ENCODE measurements at places on chromosomes 7 and 10.

- DNase-seq: no peak
Observed at GRCh38 chr7:111282626-111283025, 191.7 kb downstream of the LRRN3 start.

GRCh38 chr7:25851332-25852210 lies 300.4 kb upstream of the NFE2L3 start:
- no peak for DNase-seq

DNA sequence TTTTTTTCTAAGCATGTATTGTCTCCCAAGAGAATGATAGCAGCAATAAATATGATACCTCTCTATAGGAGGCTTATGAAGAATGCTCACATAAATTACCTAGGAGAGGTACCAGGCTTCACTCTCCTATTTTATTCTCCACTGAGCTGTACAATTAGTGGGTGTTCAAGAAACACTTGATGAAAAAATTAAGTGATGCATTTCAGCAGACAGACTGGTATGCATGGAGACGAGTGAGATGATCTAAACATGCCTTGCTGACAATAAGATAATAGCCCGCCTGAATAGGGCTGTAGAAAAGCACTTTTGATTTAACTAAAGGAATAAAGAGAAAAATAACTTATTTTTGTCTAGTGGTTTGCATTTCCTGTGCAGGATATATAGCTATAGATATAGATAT lies 1449.7 kb downstream of the GATA3 start:
- no peak for DNase-seq

GRCh38 chr10:92222603-92223262 lies 68.1 kb downstream of the CPEB3 start:
- no peak for DNase-seq

DNA sequence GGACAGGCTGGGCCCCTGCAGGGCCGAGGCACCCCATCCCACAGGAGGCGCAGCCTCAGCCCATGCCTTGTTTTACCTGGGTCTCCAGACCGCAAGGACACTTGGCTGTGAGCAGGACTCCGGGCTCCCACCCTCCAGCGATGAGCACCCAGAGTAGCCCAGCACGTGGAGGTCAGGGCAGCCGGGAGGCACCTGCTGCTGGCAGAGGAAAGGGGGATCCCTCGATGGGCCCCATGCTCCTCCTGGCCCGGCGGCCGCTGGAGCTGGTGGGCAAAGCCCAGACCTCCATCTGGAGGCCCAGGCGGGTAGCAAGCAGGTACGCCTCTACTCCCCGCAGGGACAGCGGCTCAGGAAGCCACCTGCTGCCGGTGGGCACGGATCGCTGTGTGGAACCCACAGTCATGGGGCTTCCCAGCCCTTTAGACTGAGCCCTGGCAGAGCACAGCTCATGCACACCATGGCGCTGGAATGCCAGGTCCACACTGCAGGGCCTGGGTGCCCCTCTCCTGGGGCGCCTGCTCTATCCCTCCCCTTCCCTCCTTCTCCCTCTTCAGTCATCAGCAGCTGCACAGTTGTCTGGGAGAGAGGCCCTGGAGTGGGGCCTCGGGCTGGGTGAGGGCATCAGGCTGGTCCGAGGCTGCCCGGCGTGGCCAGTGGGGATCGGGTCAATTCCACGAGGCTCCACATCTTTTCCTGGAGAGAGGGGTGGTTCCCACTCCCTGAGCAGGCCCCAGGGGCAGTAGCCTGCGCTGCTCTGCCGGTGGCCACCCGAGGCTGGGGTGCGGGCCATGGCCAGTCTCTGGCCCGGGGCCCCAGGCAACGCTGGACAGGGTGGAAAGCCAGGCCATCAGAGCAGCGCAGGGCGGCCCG lies 65.7 kb downstream of the PWWP2B start:
- no peak for DNase-seq

- DNase-seq: no peak
Observed at GRCh38 chr7:6162650-6163366, 109.6 kb downstream of the CYTH3 start.

DNA sequence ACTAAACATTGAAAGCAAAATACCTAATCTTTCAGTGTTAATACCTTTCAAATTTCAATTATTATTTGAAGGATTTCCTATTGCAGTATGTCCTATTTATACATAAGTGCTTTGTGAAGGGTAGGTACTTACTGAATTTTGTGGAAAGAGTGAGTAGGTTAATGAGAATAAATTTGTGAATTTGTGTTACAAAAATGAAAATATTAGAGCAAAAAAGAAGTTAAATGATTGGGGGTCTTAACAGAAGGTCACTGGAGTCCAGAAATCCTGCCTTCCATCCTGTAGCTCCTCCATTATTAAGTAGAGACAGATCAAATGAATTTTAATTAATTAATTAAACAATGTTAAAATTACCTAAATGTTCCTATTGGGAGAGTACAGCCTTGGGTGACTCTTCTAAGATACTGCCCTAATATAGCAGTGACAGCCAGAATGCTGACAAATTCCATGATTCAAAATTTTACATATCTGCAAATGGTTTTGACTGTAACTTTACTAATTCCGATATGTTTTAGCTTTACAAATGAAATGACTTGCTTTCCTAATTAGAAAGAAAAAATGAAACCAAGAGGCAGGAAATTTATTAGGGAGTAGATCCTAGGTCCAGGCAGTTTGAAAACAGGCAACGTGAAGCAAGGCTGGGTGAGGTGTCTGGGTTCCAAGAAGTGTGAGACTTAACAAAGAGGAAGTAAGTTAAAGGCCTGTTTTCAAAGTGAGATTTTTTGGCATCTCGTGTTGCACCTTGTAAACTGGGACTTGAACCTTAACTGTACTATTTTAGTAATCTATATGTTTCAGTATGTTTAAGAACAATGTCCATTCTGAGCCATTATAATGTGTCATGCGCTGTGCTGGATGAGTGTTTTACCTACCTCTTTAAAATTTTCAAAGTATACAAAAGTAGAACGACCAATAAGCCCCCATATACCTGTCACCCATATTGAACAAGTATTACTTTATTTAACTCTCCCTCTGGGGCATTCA lies 1.5 kb downstream of the PIK3CG start:
- DNase-seq: no peak

- DNase-seq: no peak
Observed at GRCh38 chr10:283916-284356, 148.7 kb downstream of the ZMYND11 start.

GRCh38 chr7:128918016-128918665 lies 7.6 kb upstream of the KCP start:
- DNase-seq: no peak

- DNase-seq: no peak
Observed at GRCh38 chr10:78664929-78665553, 403.7 kb upstream of the ZMIZ1 start.

GRCh38 chr7:10121631-10122030 lies 852.0 kb upstream of the PHF14 start:
- DNase-seq: no peak

- no peak for DNase-seq
Observed at GRCh38 chr10:1211844-1212570, 155.8 kb downstream of the WDR37 start.

DNA sequence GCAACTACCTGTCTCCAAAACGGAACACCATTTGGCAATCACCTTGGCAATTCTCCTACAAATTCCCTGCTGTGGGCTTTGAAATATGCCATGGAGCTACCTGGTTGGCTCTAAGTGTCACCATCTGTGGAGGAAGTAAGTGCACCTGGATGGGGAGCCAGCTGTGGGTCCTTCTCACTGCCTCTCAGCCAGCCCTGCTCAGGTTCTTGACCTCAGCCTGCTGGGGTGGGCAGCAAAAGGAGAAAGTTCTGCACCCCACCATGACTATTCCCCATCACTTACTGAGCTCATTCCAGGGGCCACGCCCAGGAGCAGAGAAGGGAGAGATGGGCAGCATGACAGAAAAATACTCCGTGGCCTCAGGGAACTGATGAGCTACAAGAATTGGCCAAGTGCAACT lies 158.7 kb downstream of the TNS3 start:
- no peak for DNase-seq

DNA sequence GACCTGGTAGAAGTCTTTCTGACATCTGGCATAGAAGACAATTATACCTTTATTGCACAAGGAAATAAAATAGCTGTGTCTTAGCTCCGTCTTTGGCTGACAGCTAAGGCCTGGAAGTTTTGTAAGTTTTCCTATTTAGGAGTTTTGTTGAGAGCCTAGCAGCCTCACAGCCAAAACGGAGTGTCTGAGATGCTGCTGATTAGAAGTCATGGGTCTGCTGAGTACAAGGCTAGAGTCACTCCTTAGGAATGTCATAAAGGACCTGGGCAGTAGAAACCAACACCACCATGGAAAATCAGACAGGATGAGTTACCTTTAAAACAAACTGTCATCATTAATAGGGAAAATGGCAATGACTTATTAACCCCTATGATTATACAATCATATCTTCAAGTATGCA lies 442.5 kb downstream of the KCNMA1 start:
- DNase-seq: peak; percentile 82

GRCh38 chr10:101280511-101280910 lies 51.2 kb upstream of the LBX1 start:
- no peak for DNase-seq

- no peak for DNase-seq
Observed at GRCh38 chr7:31418928-31419327, 78.4 kb upstream of the NEUROD6 start.

DNA sequence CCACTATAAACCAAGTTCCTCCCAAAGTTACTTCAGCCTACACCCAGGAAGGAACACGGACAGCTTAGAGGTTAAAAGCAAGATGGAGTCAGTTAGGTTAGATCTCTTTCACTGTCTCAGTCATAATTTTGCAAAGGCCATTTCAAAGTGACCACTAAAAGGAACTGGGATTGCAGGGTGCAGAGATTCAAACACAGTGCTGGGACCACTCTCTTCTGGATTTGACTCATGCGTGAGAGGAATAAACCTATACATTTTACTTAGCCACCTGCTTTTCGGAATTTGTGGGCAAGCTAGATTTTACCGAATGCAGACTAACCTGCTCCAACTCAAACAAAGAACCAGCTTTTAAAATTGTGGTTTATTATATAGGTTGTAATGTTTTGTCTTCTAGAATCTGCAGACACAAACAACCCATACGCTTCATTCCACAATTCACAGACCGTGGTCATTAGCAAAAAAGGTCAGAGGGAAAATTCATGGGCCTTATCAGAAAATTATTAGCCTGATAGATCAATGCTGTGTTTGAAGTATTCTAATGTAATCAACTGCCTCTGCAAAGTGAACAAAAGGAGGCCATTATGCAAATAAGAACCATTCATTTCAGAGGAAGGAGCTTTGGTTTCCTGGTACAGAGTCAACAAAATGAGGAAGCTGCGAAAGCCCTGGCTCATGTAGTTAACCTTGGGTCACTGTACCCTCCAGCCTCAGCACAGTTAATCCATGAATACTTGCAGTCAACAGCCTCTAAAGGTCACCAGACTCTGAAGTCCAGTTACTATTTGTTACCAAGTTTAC lies 342.7 kb upstream of the KLF6 start:
- DNase-seq: no peak

DNA sequence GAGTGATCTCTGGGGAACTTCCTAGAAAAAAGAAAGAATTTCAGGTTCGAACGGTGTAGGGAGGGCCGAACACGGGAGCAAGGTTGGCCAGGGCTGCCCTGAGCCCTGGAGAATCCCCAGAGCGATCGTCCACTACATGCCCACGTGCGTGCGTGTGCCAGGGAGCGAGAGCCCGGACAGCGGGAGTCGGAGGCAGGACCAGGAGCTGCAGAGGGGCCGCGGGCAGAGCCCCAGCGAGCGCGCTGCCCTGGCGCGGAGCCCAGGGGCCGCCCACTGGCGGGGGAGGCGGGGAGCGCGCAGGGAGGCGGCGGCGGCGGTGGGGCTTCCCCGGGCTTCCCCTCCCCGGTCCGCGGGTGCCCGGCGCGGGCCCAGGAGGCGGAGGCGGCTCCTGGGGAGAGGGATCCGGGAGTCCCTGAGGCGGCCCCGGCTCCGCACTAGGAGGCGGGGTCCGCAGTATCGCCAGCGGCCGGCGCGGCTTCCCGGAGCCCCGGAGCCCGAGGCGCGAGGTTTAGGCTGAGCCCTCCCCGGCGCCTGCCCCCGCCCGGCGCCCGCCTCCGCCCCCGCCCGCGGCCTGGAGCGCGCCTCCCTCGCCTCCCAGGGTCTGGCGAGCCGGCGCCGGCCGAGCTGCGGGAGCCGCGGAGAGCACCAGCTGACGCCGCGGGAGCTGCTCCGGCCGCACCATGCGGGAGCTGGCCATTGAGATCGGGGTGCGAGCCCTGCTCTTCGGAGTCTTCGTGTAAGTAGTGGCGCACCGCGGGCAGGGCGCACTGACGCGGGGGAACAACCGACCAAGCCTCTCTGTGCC lies at the start of gene PLPP4:
TSS of gene PLPP4 (plus strand) at position 602 of the 805 bp plus-strand sequence. CDS start at position 681, 79 bp downstream.
- DNase-seq: no peak

GRCh38 chr7:157612664-157613561 lies 276.1 kb downstream of the DNAJB6 start:
- DNase-seq: no peak

DNA sequence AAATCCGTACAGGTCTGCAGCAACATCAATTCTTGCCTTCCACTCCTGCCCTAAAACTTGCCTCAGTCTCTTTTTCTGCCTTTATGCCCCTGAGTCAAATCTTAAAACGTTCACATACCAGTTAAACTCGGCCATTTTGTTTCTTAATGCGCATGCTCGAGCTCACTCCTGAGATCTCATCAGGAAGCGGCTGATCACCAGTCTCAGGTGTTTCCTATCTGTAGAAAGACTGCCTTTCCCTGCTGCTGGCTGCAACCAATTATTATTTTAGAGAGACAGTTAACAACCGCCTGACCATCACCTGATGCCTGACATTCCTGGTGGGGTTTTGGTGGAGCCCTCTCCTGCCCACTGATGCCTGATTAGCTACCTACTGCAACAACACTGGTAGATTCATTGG lies 70.2 kb upstream of the TMEM140 start:
- no peak for DNase-seq

DNA sequence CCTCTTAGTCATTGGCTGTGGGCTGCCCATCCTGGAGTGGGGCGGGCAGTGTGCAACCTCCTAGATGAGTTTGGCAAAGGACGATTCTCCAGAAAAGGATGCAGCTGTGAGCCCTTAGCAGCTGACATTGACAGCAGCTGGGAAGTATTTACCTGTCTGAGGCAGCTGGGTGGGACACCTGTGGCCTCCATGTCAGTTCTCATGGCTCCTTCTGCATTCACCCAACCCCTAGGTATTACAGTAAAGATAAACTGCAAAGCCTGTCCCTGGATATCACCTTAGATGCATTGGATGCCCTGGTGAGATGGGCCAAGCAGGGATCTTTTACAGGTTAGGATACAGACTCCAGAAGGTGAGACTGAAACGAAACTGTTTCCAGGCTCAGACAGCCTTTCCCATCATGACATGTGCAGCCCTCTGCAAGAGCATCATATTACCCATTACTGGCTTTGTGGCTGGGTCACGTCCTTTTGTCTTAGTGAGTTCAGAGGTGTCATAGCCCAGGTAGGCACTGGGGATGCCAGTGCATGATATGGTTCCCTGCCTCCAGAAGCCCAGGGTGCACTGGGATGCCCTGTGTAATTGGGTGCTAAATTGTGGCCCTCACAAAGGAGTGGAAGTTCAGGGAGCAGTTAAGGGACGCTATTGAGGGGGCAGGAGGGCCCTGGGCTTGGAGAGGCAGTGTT lies 28.9 kb downstream of the MINDY4 start:
- DNase-seq: no peak

GRCh38 chr10:27680691-27681605 lies 64.7 kb downstream of the MKX start:
- DNase-seq: no peak
